Hair follicular keratinocyte (primary cell): ENCODE measurements at places on chromosomes 4 and X. TPM values are rescaled to one million over a fixed set of nuclear protein-coding genes. Genes with fewer than 3 reads are reported as not detected.

Gene SRPX
- 95.2 and 133 TPM in 2 replicates for total RNA-seq

Gene FNIP2
- 6.8 and 7.8 TPM in 2 replicates for total RNA-seq

Gene CCSER1
- total RNA-seq: 0.19 and 0.39 TPM in 2 replicates

Gene ZNF630
- total RNA-seq: 0.42 and 1.1 TPM in 2 replicates

Gene MCF2
- total RNA-seq: 0.08 and 3.0 TPM in 2 replicates

Gene CNKSR2
- total RNA-seq: 0.27 and 0.31 TPM in 2 replicates

Gene PAGE1
- total RNA-seq: not detected in 2 replicates

Gene ERCC6L
- total RNA-seq: 2.2 and 7.2 TPM in 2 replicates

Gene RTL5
- not detected in 2 replicates for total RNA-seq

Gene F11
- total RNA-seq: not detected in 2 replicates

Gene LINC00632
- total RNA-seq: 0.04 TPM in 1 of 2 replicates, not detected in the other

Gene SERTM2
- not detected in 2 replicates for total RNA-seq

Gene ZGRF1
- total RNA-seq: 2.8 and 3.5 TPM in 2 replicates

Gene MAGEA11
- not detected in 2 replicates for total RNA-seq

Gene PHEX
- 1.2 and 3.0 TPM in 2 replicates for total RNA-seq

Gene STARD8
- total RNA-seq: 0.16 and 0.34 TPM in 2 replicates

Gene CT45A6
- not detected in 2 replicates for total RNA-seq
